ENCODE measurements at places on chromosomes 1 and 21.

DNA sequence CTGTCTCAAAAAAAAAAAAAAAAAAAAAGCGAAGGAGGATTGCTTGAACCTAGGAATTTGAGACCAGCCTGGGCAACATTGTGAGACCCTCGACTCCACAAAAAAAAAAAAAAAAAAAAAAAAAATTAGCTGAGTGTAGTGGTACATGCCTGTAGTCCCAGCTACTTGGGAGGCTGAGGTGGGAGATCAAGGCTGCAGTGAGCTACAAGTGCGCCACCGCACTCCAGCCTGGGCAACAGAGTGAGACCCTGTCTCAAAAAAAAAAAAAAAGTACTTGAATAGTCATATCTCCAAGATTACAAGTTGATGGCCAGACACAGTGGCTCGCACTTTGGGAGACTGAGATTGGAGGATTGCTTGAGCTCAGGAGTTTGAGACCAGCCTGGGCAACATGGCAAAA lies 27.4 kb downstream of the ENO1 start:
- DNase-seq = no peak

- DNase-seq = no peak
Observed at GRCh38 chr1:32349211-32349708, 13.0 kb downstream of the FAM229A start.

DNA sequence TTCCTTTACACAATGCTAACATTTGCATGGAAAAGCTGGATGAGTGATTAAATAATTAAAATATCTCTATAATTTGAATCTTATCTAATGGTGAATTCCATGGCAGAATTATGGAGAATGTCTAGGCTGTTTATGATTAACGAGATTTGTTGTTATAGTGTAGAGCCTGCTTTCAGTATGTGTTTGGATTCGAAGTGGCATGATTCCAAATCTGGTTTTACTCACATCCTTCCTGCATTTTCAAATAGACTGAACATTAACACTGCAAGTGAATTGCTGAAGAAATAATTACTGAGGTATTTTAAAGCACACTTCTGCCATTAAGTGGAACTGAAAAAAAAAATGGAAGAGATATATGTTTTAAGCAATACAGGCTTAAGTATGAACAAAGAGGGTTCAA lies 5.1 kb upstream of the NEK7 start:
- no peak for DNase-seq

- DNase-seq = no peak
Observed at GRCh38 chr1:221979444-221980032, 237.6 kb upstream of the DUSP10 start.

GRCh38 chr1:156813750-156814570 lies 2.7 kb downstream of the SH2D2A start:
- peak; percentile 38 for DNase-seq

DNA sequence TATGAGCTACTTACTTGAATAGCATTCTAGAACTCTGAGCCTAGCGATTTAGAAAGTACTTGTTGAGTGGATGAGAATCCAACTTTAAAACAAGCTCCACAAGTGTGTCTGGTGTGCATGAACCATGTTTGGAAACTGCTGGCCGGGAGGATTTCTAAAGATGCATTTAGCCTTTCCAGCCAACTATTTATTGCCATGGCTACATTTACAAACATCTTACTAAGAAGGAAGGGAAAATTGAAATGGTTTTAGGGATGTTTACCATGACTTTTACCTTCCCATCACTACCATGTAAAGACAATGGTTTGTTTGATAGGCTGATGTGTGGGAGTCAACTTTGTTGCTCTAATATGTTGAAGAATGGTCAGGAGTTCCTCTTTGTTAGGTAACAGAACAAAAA lies 37.7 kb upstream of the ARHGAP29 start:
- no peak for DNase-seq

GRCh38 chr1:55831759-55832158 lies 616.6 kb upstream of the USP24 start:
- DNase-seq = no peak

DNA sequence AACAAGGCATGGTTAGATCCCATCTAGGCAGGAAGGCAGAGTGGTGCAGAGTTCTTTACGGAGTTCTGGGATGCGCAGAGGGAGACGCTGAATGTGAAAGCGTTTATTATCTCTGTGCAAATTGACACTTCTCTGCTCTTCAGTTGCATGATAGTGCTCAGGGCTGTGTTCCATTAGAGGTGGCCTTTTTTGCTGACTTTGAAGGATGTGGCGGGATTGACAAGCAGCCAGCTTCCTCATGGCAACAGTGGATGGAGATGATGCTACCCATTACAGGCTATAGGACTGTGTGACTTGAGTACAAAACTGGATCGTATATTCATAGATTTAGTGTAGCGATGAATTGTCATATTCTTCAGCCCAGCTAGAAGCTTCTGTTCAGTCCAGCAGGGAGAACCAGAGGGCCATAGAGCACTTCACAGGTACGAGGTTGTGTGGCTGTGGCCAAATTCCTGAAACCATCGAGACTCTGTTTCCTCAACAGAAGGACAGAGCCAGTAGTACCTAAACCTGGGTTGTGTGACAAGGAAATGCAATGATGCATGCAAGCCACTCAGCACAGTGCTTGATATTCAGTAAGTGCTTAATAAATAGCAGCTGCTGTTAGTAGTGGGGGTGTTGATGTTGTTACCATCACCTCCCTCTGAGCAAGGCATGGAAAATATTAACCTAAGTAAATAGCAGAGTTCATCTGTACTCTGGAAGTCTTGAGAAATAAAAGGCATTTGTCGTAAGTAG lies 430.0 kb upstream of the KAZN start:
- no peak for DNase-seq

DNA sequence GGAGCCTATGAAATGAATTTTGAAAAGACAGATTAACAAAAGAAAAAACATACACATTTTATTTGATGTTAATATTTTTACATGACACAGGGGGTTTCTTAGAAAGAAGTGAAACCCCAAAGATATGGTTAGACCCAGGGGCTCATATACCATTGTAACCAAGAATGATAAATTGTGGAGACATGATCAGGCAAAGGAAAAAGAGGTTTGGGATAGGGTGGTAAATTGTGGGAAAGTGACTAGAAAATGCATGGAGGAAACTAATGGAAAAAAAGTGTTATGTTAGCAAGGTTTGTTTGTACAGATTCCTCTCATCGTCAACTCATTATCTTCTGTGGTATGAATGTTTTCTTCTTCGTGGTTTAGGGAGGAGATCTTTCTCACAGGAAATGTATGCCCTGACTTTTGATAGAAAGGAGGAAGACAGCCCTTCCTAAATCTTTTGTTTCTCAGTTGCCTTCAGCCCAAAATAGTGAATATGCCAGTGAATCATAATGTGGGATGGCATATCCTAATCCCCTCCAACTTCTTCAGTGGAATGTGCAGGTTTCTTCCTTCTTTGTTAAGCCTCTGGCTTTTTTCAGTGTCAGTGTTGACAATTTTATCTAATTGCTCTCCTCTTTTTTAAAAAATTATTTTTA lies 140.4 kb upstream of the UBE2U start:
- DNase-seq = no peak

DNA sequence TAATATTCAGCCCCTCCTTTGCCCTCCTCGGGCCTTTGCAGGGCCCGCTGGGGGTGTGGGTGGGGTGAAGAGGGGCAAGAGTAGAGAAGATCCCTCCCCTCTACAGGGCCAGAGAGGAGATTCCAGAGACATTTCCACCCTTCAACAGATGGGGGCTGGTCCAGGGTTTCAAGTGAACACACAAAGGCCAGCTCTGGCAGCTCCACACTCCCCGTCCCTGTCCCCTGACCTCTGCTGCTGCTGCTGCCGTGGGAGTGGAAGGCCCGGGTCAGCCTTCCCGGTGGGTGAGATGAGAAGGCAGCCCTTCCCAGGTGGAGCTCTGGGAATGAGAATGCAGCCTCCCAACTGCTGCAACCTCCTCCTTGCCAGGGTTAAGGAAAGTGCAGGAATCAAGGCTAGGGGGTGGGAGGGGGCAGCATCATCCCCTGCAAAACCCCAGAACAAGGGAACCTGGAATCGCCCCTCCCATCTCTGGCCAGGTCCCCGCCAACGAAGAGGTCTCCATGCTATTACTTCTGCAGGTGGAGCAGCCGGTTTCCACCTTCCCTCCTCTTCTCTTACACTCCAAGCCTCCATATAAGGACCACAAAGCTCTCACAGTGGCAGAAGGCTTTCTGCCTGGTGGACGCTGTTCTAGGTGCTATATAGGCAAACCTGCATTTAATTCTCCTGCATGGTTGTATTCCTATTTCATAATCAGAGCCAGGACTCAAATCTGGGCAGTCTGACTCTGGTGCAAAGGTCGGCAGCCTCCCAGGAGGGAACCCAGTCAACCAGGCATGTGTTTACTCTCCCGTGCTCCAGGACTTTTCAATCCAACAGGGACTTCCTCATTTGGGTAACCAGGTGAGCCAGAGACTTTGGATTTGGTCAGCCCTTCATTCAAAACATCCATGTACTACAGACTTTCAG lies 22.9 kb upstream of the ARHGEF10L start:
- DNase-seq = no peak

DNA sequence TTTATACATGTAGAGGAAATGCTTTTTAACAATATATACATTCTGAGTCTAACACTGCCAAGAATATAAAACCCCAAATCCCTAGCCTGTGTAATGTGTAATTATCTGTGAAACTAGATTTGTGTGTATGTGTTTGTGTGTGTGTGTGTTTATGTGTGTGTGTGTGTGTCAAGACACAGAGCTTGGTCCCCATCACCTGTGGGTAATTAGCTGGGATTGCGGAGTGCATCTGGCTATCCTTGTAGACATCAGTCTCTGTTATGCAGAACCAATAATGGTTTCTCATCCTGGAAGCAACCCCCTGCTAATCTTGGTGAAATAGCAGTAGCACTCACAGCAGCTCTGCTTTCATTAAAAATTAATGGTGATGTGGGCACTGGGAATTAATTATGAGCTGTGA lies 26.3 kb upstream of the ST6GALNAC3 start:
- no peak for DNase-seq

DNA sequence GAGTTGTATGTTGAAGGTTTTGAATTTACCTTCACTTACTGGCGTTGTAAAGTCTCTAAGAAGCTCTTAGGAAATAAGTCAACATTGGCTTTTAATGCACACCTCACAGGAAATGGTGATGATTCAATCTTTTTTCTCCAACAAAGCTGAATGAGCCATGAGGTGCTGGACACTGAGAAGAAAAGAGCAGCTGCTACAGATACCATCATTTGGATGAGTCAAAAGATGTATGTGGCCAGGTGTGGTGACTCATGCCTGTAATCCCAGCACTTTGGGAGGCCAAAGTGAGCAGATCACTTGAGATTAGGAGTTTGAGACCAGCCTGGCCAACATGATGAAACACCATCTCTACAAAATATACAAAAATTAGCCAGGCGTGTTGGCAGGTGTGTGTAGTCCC lies 3.3 kb upstream of the IL23R start:
- no peak for DNase-seq

All from stimulated activated CD8-positive, alpha-beta memory T cell treated with anti-CD3 and anti-CD28 coated beads, Interleukin-4, amount 100 ng/mL, for 1 hour (primary cell).